Liver (tissue), 10 donors: ENCODE measurements at places on chromosomes 3 and 15. TPM values are rescaled to one million over a fixed set of nuclear protein-coding genes. Genes with fewer than 3 reads are reported as not detected.
A peak's percentile ranks its signal among the peaks of the same experiment; 100 is the strongest.

DNA sequence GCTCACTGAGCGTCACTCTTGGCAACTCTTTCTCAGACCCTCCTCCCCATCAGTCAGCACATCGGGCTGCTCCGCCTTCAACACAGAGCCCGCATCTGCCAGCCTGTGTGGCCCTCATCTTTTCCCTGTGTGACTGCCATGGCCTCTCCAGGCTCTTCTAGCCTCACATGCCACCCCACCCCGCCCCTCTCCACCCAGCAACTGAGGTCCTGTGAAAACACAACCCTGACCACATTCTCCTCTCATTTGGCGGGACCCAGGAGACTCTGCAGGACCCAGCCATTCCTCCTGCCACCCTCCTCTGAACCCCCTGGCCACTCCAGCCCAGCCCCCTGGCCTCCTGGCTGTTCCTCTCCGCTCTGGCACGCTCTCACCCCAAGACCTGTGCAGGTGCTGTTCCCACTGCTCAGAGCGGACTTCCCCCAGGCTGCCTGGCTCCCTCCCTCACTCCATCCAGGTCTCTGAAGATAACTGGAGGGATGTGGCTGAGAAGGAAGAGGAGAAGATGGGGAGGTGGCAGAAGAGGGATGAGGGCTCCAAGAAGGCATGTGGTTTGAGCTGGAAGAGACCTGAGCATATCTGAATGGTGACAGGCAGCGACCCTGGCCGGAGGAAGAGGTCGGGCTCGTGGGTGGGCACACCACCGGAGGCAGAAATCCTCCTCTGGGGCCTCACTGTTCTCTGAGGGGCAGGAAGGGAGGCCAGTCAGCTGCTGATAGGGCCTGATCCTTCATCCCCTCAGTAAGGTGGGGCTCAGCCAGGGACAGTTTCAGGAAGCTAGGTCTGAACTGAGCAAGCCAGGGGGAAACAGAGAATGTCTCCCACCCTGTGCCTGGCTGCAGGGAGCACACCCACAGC lies 111.2 kb upstream of the RPL32 start:
- DNase-seq = peak; percentile 63

GRCh38 chr3:190694335-190695001 lies 168.0 kb downstream of the GMNC start:
- no peak for DNase-seq

DNA sequence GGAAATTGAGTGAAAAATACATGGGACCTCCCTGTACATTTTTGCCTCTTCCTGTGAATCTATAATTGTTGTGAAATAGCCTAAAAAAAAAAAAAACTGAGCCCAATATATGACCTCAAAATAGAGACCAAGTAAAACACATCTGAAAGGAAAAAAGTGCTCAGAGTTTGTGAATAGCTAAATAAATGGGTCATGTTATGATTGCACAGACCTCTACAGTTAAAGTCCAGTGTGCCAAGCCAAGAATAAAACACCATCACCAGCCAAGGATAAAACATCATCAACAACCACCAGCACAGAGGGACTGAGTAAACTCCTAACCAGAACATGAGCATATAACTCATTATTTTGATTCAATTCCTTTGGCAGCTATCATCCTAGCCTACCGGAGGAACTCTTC lies 115.6 kb upstream of the AGTR1 start:
- DNase-seq = no peak

- no peak for DNase-seq
Measured at GRCh38 chr3:141237701-141238521, 6.3 kb downstream of the PXYLP1 start.

The CORO2B gene
- total RNA-seq = 0.65 TPM

The GATM gene
- 720 TPM for total RNA-seq

- no peak for DNase-seq
Measured at GRCh38 chr3:122094693-122095092, 39.5 kb downstream of the CD86 start.

GRCh38 chr3:189637750-189638149 lies 6.6 kb downstream of the TP63 start:
- no peak for DNase-seq

The PLSCR4 gene
- total RNA-seq = 56.4 TPM

DNA sequence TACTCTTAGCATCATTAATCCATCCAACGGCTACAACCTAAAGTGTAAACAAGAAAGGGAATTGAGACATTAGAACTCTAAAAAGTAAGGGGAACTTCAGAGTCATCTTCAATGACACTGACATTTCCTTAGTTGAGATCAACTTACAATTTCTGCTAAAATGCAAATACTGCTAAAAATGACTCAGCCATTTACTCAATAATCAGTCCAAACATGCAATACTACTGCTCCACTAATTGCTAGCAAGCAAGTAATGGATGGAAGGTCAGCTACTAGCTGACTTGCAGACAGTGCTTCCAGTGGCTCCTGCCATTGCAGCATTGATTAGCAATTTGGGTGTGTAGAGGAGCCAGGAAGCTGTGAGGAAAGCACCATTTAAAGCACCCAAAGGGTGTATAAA lies 28.4 kb downstream of the CD200R1L start:
- no peak for DNase-seq

- no peak for DNase-seq
Measured at GRCh38 chr3:121152573-121152972, 244.6 kb downstream of the STXBP5L start.

DNA sequence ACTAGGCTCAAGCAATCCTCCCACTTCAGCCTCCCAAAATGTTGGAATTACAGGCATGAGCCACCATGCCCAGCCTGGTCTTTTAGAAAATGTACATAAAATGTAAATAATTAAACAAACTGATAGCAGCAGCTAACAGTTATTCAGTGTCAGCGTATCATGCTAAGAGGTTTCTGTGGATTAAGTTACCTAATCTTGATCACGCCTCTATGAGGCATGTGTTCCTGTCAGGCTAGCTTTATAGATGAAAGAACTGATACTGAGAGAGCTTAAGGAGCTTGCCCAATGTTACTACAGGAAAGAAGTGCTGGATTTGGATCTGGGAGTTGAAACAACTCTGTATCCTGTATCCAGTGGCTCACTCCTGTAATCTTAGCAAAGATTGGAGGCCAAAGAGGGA lies 11.2 kb upstream of the MST1R start:
- no peak for DNase-seq

- no peak for DNase-seq
Measured at GRCh38 chr15:43029476-43029875, 76.4 kb downstream of the UBR1 start.

- no peak for DNase-seq
Measured at GRCh38 chr3:108088697-108089096, 2.1 kb downstream of the CD47 start.

The CPNE9 gene
- not detected for total RNA-seq
